ENCODE measurements at places on chromosomes 16 and 17.

- no peak for DNase-seq
Observed at GRCh38 chr17:9537177-9537776, 38.3 kb downstream of the STX8 start.

DNA sequence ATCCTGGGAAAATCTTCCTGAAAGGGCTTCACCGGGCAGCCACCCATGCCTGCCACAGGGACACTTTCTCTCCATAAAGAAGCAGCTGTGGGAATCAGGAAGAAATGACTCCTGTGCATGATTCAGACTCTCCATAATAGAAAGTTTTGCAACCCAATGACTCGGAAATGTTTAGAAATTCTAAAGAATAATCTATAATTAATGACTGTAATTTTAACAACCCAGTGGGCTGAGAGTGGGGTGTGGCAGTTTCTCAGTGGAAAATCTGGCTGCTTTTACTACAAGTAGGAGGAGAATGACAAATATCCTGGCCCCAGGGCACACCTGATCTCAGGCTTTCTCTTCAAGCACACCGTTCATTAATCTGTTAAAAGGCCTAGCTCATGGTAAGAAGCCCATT lies 25.7 kb downstream of the IRF8 start:
- DNase-seq = no peak

DNA sequence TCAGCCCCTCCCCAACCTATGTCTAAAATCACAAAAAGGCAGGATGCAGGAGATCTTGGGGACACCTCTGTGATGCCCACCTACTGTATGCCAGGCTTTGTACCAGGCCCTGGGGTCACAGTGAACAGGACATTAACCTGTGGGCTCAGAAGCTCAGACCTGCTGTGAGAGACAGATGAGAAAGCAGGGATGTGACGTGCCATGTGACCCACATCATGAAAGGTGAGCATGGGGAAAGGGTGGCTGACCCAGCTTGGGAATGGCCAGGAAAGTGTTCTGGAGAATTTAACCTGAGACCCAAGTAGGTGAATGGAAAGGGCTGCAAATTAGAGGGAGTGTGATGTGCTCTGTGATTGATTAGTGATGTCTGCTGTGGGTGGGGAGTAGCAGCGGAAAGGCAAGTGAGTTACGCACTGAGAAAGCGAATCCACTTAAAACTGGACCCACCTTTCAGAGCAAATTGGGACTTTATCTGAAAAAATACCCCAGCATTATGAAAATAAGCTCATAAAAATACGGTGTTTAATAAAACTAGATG lies 132.2 kb downstream of the IRF8 start:
- DNase-seq = no peak

GRCh38 chr17:39236981-39237441 lies 11.3 kb upstream of the STAC2 start:
- DNase-seq = no peak

DNA sequence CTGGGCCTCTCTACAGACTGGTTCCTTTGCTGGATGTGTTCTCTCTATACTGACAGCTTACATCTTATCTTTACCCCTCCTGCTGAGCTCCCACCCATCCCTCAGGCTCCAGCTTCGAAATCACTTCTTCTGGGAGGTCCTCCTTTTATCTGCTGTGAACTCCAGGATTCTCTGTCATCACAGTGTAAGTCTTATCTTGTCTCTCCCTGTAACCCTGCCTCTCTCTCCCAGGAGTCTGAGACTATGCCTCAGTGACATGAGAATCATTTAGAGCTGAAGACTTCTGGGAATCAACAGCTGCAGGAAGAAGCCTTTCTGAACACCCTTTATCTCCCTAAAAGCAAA lies 148.1 kb upstream of the HS3ST3A1 start:
- no peak for DNase-seq

- no peak for DNase-seq
Observed at GRCh38 chr17:41652461-41652970, 28.1 kb upstream of the KRT17 start.

GRCh38 chr16:2121853-2122252 lies 13.8 kb downstream of the PKD1 start:
- DNase-seq = no peak

- no peak for DNase-seq
Observed at GRCh38 chr17:36072431-36073121, 8.5 kb downstream of the CCL18 start.

- DNase-seq = no peak
Observed at GRCh38 chr16:6573577-6573976, 759.1 kb upstream of the RBFOX1 start.

GRCh38 chr17:63445571-63445953 lies 544 bp downstream of the CYB561 start:
- DNase-seq = no peak

DNA sequence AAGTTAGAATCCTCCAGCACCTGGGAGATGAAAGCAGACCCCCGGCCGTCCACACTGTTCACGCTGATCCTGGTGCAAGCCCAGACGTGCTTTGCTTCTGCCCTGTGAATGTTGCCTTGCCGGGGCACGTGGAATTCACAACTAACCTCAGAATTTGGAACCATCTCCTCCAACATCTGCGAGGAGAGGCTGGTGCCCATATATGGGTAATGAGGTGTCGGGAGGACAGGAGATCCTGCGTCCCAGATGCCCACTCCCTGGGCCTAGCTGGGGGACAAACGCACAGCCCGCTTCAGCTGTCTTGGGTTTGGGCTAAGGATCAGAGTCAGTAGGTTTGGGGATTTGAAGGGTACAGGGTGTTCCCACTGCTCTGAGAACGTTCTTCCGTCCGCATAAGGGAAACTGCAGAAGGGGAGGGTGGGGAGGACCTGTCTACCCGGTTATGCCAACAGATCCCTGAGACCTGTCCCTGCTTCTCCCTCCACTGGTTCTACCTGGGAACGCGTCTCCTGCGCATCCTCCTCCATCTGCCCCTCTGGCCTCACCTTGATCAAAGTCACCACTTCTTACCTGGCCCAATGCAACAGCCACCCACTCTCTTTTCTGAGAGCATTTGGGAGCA lies 14.1 kb downstream of the PPL start:
- DNase-seq = no peak

- no peak for DNase-seq
Observed at GRCh38 chr17:69314246-69315065, 12.5 kb downstream of the ABCA5 start.

- DNase-seq = no peak
Observed at GRCh38 chr16:19375561-19376158, 42.0 kb upstream of the TMC5 start.

DNA sequence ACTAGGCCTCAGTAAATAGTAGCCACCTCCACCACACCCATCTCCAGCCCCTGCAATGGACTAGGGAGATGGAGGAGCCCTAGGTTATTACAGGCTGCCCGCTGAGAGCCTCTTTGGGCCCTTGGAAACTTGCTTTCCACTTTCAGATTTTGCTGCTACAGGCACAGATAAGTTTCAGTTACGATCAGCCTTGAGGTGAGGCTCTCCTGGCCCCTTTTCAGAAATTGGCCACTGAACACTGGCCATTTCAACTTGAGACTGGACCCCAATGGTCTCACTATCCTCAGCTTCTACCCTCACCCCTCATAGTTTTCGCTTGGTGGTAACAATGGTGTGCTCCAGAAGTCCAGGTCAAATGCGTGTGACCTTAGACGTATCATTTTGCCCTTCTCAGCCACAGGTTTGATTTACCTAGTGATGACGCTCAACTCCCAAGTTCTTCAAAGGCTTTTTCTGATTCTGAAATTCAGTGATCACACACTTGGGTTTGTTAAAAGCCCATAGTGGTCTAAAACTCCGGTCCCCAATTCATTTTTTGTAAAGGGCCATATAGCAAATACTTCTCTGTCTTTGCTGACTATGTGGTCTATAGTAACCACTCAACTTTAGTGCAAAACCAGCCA lies 1.0 kb downstream of the PMM2 start:
- no peak for DNase-seq

GRCh38 chr16:253833-254232 lies 19.2 kb downstream of the FAM234A start:
- DNase-seq = no peak

DNA sequence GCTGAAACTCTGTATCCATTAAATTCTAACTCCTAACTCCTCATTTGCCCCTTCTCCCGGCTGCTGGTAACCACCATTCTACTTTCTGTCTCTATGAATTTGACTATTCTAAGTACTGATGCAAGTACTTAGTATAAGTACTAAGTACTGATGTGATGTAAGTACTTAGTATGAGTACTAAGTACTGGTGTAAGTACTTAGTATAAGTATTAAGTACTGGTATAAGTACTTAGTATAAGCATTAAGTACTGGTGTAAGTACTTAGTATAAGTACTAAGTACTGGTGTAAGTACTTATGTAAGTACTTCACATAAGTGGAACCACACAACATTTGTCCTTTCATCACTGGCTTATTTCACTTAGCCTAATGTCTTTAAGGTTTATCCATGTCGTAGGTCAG lies 32.3 kb upstream of the PRKCA start:
- no peak for DNase-seq

DNA sequence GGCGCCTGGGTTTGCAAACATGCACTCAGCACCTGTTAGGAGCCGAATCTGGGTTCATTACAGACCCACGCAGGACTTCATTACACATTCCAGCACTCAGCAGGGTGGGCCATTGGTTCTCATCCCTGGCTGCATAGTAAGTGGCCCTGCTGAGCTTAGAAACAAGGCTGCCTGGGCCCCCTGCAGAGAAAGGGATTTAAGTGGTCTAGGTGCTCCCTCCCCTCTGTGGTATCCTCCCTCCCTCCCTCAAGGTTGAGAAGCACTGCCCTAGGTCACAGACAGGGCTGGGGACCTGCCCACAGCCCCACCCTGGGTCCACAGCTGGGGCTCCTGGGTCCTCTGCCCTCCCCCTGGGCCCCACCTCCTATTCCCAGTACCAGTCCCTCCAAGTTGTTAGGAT lies 28.3 kb downstream of the WNT3 start:
- no peak for DNase-seq

DNA sequence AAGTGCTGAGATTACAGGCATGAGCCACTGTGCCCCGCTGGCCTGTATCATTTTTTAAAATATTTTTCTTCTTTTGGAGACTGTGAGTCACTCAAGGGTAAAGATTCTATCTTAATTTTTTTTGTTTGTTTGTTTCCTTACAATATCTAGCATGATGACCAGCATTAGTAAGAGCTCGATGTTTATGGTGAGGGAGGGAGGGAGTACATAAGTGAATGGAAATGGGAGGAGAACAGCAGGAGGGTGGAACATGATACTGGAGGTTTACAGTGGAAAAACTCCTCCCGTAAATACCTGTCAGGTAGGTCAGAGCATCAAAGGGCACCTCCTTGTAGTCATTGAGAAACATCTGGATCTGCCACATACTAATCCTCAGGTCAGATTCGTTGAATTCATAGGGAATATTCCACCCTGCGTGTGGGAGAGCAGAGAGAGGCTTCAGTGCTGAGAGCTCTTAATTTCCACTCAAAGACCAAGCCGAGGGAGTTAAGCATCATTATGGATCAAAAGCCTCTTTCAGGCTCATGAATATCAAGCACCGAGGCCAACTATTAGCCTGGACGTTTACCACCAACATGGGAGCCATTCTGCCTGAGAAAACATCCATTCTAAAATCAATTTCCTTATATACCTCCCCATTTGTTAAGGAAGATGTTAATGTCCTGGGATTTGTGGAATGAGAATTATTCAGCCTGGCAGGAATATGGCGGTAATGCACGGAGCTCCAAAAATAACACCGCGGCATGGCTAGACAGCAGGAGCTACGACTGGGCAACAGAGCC lies 51.8 kb downstream of the LYRM1 start:
- DNase-seq = no peak

DNA sequence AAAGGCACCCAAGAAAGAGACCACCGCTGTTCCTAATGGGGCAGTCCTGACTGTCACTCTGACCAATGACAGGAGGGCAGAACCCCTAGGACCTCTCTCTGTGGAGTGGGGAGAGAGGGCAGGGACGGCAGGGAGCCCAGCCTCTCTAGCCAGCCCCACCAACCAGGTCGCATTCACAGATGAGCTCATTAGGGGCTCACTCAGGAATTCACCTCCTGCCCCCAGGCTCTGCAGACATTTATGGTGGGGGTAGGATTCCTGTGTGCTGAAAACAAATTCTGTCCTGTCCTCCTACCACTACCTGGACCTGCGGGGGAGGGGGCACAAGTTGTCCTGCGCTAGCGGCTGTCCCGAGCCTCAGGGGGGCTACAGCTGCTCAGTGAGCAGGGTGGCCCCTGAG lies 27.7 kb upstream of the GPRC5C start:
- no peak for DNase-seq

GRCh38 chr16:35908942-35909341 lies 2449.5 kb downstream of the TP53TG3F start:
- no peak for DNase-seq

- DNase-seq = no peak
Observed at GRCh38 chr17:40555296-40556190, 9.7 kb downstream of the CCR7 start.

DNA sequence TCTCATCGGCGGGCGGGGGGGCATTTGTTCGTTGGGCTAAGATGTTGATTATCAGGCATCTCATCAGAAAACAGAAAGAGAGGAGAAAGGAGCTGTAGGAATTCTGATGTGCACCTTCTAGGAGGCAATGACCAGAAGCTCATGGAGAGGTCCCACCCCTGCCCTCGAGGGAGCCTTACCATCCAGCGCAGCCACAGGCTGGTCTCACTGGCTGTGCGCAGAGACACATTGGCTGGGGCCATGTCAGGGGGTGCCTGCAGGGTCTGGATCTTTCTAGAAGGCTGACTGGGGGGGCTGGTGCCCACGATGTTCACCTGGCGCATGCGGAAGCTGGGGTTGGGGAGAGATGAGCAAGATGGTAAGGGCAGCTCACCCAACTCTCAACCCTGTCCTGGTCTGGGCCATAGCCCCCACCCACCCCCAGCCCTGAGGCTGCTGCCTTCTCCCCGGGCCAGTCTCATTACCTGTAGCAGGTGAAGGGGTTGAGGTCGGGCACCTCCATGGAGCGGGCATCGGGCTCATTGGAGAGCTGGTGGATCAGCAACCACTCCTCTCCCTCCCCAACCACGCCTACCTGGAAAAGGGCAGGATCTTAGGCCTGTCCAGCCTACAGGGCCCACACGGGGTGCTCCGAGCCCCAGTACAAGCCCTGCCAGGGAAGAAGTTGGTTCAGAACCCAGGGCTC lies 86.2 kb upstream of the CDC42EP4 start:
- no peak for DNase-seq

Measured in thoracic aorta (tissue), 2 donors.